ENCODE measurements at places on chromosomes 4 and X.

DNA sequence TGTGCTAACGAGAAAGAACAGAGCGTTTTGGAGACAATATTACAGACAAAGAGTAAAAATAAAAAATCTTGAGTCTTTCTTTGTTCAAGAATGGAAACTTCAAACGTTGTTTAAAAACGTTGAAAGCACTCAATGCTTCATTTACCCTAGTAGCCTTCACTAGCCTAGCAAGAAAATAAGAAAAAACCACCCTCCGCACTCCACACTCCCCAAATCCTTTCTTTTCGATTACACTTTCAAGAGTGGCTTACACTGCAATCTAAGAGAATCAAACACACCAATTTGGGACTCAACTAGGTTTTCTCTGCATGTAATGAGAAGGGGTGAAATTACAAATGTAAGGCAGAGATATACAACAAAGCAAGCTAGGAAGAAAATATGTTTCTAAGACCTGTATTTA, 4.7 kb downstream of the TMSB4X start:
- DNase-seq, result no peak

DNA sequence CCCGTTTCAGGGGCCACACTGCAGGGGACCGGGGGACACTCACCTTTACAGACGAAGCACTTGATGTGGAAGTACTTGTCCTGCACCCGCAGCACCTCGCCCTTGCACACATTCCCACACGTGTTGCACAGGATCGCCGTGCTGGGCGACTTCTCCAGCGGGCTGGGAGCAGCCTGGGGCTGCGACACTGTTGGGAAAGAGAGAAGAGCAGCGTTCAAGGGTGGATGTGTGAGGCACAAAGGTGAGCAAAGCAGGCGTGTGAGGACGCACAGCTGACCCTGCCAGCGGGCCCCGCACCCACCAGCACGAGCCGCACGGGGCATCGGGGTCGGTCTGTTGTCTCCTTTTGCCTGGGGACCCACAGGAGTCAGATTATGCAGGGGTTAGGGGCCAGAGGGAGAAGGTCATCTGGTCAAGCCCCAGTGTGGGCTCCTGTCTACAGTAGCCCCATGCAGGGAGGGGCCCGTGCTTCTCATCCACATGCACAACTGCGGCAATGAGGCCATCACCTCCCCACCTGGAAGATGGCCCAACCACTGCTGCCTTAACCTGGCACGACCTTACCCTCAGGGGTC, 52.1 kb downstream of the ABLIM2 start:
- DNase-seq, result no peak

DNA sequence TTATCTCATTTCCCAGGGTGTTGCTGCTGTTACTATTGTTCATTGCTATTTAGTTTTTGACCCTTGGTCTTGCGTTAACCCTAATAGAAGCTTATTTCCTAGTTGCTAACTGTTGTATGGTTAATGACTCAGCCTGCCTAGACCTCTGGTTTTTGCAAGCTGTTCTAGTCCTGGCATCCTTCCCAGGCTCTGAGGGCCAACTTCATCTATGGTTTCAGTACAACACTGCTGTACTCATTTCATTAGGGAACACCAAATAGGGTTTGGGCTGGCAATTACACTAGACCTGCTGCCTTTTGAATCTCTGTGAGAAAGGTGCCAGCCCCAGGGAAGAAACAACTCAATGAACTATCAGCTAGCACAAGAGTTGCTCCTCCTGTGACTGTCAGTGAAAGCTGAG, 59.6 kb downstream of the DCX start:
- peak; percentile 44 for DNase-seq

DNA sequence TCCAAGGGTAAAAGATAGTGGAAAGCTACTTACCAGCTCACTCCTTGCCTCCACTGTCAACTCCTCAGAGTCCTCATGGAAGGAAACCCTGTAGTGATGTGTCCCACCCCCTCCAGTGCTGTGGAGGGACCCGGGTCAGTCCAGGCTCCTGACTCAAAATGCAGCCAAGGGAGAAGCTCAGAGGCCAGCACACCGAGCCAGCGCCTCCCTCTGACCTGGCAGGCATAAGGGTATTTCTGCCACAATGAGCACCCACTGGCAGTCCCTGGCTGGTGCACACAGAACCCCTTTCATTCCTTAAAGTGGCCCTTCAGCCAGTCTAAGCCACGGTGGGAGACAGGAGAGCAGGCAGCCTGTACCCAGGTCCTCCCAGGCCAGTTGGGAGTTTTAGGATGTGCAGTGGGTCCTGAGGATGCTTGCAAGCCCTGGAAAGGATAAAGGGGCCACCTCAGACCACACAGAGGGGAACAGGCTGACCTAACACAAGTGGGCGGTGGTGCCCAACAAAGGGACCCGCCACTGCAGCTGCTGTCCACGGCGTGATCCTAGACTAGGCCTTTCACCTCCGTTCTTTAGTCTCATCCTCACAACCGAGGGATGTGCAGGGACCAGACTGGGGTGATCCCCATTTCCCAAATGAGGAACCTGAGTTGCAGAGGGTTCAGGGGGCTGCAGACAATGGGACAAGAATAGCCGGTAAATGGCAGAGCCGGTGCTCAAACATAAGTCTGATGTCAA, 5.7 kb downstream of the JAKMIP1 start:
- no peak for DNase-seq

- DNase-seq, result no peak
These were observed 31.8 kb upstream of the C4orf50 start for GRCh38 chr4:6049985-6050384.

GRCh38 chr4:88147799-88148217, 10.6 kb downstream of the ABCG2 start:
- no peak for DNase-seq

All from NCI-H2107 (cell line).